ENCODE measurements at places on chromosomes 1 and 21. TPM values are rescaled to one million over a fixed set of nuclear protein-coding genes. Genes with fewer than 3 reads are reported as not detected.

Gene LCE1E
- not detected for total RNA-seq

Gene LEMD1
- total RNA-seq, result not detected

Gene GART
- 194 TPM for total RNA-seq

- no peaks in the 10 kb centered on the region for H3K36me3 ChIP-seq
- H3K27ac ChIP-seq, result no peak overlapping the region
- no peaks in the 10 kb centered on the region for H3K27me3 ChIP-seq
- DNase-seq, result no peak
- H3K4me3 ChIP-seq, result no peak overlapping the region
- no peaks in the 10 kb centered on the region for H3K4me1 ChIP-seq
These were observed 19.1 kb upstream of the MED18 start for GRCh38 chr1:28309702-28310101.

DNA sequence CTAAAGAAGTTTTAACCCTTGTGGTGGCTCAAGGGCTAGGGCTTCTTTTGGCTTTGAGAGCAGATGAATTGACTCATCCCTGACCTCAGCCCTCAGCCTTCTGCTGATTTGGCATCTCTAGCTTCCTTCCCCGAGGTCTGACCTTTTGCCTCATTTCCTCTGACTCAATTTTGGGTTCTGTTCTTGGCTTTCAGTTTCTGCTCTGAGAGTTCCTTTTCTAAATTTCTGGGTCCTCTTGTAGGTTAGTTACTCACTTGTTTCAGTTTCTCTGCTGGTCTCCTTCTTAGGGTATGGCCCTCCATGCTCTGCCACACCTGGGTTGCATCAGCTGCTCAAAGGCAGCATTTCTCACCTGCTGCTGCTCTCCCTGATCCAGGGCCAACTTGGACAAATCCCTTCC is 19.4 kb downstream of the PDE4B start:
- H3K36me3 ChIP-seq, result no peaks in the 10 kb centered on the region
- H3K4me3 ChIP-seq, result no peak overlapping the region
- DNase-seq, result no peak
- H3K4me1 ChIP-seq, result no peaks in the 10 kb centered on the region

DNA sequence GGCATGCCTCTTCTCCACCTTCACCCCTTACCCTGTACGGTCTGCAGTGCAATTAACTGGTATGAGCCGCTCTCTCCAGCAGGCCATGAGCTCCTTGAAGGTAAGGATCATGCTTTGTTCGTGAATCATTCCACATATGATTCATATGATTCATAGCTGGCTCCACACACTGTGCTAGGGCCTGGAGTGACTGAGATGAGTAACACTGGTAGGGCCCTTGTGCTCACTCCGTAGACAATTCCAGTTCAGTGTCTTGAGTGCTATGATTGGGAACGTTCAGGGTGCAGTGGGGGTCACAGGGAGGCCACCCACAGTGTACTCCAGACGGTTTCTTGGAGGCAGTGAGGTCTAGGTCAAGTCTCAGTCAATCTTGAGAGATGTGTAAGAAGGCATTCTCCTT is 239.8 kb downstream of the LMX1A start:
- H3K36me3 ChIP-seq, result no peaks in the 10 kb centered on the region
- H3K27ac ChIP-seq, result no peak overlapping the region
- H3K27me3 ChIP-seq, result no peaks in the 10 kb centered on the region
- no peaks in the 10 kb centered on the region for H3K4me1 ChIP-seq

- DNase-seq, result no peak
- H3K27ac ChIP-seq, result no peak overlapping the region
- H3K27me3 ChIP-seq, result no peaks in the 10 kb centered on the region
- H3K4me1 ChIP-seq, result no peaks in the 10 kb centered on the region
These were observed 19.1 kb upstream of the CHRM3 start for GRCh38 chr1:239367196-239367810.

- DNase-seq, result no peak
- H3K4me1 ChIP-seq, result no peaks in the 10 kb centered on the region
- no peak overlapping the region for H3K4me3 ChIP-seq
These were observed 579.8 kb upstream of the PKN2 start for GRCh38 chr1:88104236-88104635.

DNA sequence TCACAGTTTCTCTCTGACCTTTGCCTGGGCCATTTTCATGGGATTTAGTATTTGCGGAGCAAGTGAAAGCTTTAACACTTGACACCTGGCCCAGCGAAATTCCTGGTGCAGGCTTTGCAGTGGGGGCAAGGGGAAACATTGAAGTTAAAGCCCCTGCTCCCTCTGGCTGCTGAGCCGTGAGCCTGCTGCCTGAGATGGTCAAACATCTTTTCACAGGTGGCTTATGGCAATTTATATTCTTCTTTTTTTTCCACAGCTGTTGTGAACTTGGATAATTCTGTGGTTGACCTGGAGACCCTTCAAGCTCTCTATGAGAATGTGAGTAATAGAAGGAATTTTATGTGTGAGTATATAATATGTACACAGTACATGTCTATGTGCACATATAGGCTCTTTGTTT is 202.9 kb downstream of the FMN2 start:
- no peak for DNase-seq
- H3K27ac ChIP-seq, result no peak overlapping the region
- no peak overlapping the region for H3K4me3 ChIP-seq
- no peaks in the 10 kb centered on the region for H3K4me1 ChIP-seq
- H3K27me3 ChIP-seq, result no peaks in the 10 kb centered on the region

DNA sequence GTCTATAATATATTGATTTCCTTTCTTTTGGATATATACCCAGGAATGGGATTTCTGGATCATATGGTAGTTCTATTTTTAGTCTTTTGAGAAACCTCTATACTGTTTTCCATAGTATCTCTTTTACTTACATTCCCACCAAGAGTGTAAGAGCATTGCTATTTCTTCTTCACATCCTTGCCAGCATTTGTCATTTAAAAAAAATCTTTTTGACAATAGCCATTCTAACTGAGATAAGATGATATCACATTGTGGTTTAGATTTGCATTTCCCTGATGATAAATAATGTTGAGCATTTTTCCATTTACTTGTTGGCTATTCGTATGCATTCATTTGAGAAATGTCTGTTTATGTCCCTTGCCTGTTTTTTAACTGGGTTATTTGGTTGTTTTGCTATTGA is 467.4 kb downstream of the COL11A1 start:
- H3K27me3 ChIP-seq, result no peaks in the 10 kb centered on the region
- no peak for DNase-seq
- no peak overlapping the region for H3K27ac ChIP-seq
- no peaks in the 10 kb centered on the region for H3K4me1 ChIP-seq
